HFFc6 (cell line): ENCODE measurements at places on chromosomes 1 and 21. TPM values are rescaled to one million over a fixed set of nuclear protein-coding genes. Genes with fewer than 3 reads are reported as not detected.
A peak's percentile ranks its signal among the peaks of the same experiment; 100 is the strongest.

DNA sequence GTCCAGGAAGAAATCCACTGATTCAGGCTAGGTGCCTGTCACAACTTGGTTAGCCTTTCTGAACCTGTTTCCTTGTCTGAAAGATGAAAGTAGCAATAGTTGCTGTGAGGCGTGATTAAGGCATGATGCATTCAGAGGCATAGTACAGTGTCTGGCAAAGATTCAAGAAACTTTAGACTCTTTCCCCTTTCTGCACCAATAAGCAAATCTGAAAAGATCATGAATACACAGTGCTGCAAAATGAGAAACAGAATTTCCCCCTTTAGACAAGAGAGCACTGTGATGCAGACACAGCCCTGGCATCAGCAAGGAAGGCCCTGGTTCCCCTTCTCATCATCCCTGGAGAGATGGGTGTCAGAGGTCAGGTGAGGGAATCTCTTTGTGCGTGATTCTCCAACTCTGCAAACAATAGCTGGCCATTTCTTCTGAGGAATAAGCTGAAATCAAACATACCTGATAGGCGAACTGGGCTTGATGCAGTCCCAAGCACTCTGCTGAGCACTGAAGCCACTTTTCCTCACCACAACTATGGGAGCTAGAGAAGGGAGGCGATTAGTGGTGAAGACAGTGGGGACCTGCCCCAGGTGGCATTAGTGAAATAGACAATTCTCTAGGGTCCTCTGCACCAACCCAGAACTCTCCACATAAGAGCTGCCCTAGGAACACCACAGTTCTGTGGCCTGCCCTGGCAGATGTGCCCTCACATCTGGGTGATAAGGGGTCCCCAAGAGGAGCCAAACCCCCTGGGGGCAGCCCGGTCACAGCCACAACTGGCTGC, 41.7 kb downstream of the ITPKB start:
- peak; percentile 43 for DNase-seq
- no peak overlapping the region for H3K27ac ChIP-seq
- peaks cover 10% of the 10 kb centered on the region; the same call in 1 of the 2 replicates for H3K27me3 ChIP-seq
- H3K4me3 ChIP-seq: no peak overlapping the region
- peaks cover 14% of the 10 kb centered on the region for H3K4me1 ChIP-seq

CYP4A11 gene
- total RNA-seq: not detected in 2 replicates

RHOU gene
- total RNA-seq: 0.21 to 0.42 TPM (median 0.31 TPM) in 3 replicates

DNA sequence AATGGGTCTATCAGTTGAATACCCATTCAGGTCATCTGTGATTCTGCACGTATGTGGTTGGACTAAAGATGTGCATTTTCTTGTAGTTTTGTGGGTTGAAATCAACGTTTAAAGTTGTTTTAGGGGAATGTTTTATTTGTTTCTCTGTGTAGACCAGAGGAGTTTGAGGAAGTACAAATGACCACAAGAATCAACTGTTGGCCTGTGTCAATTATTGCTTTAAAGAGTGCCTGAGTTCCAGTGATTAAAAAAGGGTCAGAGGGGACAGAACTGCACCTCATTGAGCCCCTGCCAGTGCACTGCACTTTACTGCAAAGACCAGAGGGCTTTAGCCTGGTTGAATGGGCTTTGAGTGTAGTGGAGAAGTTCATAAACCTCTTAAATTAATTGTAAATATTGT, 190.3 kb downstream of the VPS13D start:
- H3K4me3 ChIP-seq: no peak overlapping the region
- DNase-seq: no peak
- H3K4me1 ChIP-seq: peaks cover 34% of the 10 kb centered on the region
- H3K27me3 ChIP-seq: no peaks in the 10 kb centered on the region
- H3K36me3 ChIP-seq: peaks cover 22% of the 10 kb centered on the region
- no peak overlapping the region for H3K27ac ChIP-seq

DNA sequence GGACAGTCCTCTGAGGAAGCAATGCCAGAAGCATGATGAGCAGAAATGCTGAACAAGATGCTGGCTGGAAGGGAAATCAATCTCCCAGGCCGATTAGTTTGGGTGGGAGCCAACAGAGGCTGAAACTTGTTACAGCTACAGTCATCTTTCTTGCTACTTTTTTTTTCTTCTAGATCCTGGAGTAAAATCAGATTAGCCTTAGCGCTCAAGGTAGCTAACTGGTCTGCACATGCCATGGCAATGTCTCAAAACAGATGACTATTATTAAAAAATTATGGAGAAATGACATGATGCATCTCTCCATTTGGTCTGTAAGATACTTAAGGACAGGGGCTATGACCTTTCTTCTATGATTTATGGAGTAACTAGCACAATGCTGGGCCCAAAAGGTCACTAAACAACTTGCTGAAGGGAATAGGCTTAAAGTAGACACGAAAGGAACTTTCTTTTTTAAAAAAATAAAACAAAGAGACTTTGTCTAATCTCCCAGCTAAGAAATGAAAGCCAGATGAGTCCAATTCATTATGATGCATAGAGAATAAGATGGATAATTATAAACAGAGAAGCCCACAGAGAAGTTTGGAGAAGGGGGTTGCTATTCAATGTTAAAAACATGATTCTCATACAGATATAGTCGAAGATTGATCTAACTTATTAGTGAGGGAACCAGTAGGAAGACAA, 42.5 kb downstream of the UTP25 start:
- H3K4me3 ChIP-seq: no peak overlapping the region; the same call in 1 of the 2 replicates
- no peak for DNase-seq
- peaks cover 17% of the 10 kb centered on the region for H3K36me3 ChIP-seq

DNA sequence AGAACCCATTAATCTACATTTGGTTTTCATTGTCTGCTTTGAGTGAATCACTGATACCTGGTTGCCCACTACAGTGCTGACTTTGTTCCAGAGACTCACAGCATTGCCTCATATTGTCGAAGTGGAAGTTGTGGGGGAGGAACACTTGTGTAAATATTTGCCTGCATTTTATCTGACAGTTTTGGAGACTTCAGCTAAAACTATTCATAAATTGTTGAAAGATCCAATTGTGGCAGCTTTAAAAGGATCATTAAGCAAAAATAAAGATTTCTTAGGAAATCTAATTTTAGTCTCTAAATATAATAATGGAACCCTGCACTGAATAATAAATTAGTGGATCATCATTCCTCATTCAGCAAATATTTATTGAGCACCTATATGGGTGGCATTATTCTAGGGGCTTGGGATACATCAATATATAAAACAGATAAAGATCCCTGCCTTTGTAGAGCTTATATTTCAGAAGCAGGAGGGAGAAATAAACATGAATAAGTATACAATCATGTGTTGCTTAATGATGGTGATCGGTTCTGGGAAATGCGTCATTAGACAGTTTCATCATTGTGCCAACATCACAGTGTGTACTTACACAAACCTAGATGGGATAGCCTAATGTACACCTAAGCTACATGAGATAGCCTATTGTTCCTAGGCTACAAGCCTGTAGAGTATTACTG, 73.5 kb downstream of the OSBPL9 start:
- no peak overlapping the region for H3K4me3 ChIP-seq
- peak overlapping the region; percentile 76 for H3K27ac ChIP-seq
- peaks cover 2% of the 10 kb centered on the region; the same call in 1 of the 2 replicates for H3K27me3 ChIP-seq
- peak; percentile 13 for DNase-seq
- peaks cover 56% of the 10 kb centered on the region for H3K4me1 ChIP-seq
- H3K36me3 ChIP-seq: no peaks in the 10 kb centered on the region

DNA sequence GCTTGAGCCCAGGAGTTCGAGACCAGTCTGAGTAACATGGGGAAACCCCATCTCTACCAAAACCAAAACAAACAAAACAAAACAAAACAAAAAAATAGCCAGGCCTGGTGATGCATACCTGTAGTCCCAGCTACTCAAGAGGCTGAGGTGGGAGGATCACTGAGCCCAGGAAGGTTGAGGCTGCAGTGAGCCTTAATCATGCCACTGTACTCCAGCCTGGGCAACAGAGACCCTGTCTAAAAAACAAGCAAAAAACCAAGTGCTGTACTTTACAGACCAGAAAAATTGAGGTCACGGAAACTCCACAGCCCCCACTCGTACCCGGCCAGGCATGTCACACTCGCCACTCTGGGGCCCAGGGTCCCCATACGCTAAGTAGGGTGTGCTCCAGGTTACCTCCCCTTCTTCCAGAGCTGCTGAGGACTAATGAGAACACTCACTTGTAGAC, 22.9 kb downstream of the ATP2B4 start:
- H3K36me3 ChIP-seq: peaks cover 26% of the 10 kb centered on the region; the same call in 1 of the 2 replicates
- peaks cover 74% of the 10 kb centered on the region for H3K4me1 ChIP-seq
- H3K27me3 ChIP-seq: peaks cover 1% of the 10 kb centered on the region
- peak overlapping the region; percentile 71 for H3K27ac ChIP-seq

GRCh38 chr1:119316870-119317416, 51.6 kb upstream of the HAO2 start:
- H3K4me3 ChIP-seq: no peak overlapping the region
- DNase-seq: no peak
- peaks cover 11% of the 10 kb centered on the region for H3K27me3 ChIP-seq
- no peaks in the 10 kb centered on the region for H3K36me3 ChIP-seq
- peaks cover 9% of the 10 kb centered on the region for H3K4me1 ChIP-seq
- no peak overlapping the region for H3K27ac ChIP-seq

DNA sequence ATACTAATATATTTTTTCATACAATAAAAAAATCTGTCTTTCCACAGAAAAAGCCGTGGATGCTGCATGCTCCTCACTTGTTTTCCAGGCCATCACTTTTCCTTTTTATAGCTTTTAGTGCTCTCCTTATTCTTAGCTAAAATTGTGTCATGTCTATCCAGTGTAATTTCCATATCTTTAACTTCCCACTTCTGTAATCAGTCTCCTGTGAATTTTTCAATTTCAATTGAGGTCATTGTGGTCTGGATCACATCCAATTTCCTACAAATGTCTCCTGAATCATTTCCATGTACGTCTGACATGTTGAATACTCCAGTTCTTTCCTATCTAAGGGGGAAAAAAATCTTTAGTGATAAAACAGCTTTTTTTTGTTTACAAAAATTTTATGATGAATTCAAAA, 838.2 kb upstream of the B3GALT2 start:
- H3K27ac ChIP-seq: no peak overlapping the region
- peaks cover 26% of the 10 kb centered on the region for H3K4me1 ChIP-seq
- peaks cover 7% of the 10 kb centered on the region; the same call in 1 of the 2 replicates for H3K36me3 ChIP-seq
- DNase-seq: peak; percentile 40
- no peaks in the 10 kb centered on the region for H3K27me3 ChIP-seq
- H3K4me3 ChIP-seq: no peak overlapping the region

CD247 gene
- not detected in 3 replicates for total RNA-seq

KCNE1 gene
- total RNA-seq: 0.58 to 0.89 TPM (median 0.59 TPM) in 3 replicates

FAM151A gene
- not detected in 3 replicates for total RNA-seq

DNA sequence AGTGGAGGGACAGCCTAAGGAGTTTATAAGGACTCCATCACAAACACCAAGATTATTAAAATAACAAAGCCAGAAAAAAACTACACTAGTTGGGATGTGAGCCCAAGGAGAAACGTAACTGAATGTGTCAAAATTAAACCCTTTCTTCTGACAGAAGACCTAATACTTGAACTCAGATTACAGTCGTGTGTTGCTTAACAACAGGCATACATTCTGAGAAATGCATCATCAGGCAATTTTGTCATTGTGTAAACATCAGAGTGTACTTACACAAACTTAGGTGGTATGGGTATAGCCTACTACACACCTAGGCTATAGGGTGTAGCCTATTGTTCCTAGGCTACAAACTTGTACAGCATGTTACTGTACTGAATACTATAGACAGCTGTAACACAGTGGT, 23.4 kb downstream of the DSTYK start:
- peaks cover 15% of the 10 kb centered on the region for H3K36me3 ChIP-seq
- no peak overlapping the region for H3K27ac ChIP-seq
- peaks cover 56% of the 10 kb centered on the region for H3K4me1 ChIP-seq
- no peak overlapping the region for H3K4me3 ChIP-seq
- DNase-seq: no peak

DNA sequence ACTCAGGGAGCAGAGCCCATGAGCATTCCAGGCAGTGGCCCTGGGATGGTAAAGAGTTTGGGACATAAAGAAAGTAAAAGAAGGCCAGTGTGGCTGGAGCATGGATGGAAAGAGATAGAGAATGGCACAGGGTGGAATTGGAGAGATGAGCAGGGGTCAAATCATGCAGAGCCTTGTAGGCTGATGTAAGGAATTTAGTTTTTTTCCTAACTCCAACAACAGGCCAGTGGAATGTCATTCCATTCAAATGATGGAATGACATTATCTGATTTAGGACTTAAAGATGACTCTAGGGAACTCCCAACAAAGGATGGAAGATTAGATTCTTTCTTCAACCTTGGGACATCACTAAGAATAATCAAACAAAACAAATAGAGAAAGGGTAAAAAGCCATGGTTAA, 12.8 kb upstream of the S100A2 start:
- H3K4me3 ChIP-seq: peak overlapping the region; percentile 31
- no peaks in the 10 kb centered on the region for H3K36me3 ChIP-seq
- no peaks in the 10 kb centered on the region; the same call in 1 of the 2 replicates for H3K27me3 ChIP-seq
- H3K27ac ChIP-seq: peak overlapping the region; percentile 71

GRCh38 chr1:31624309-31624708, 6.8 kb downstream of the HCRTR1 start:
- H3K27ac ChIP-seq: no peak overlapping the region
- no peak overlapping the region for H3K4me3 ChIP-seq
- H3K27me3 ChIP-seq: no peaks in the 10 kb centered on the region
- H3K4me1 ChIP-seq: peaks cover 47% of the 10 kb centered on the region
- peaks cover 16% of the 10 kb centered on the region for H3K36me3 ChIP-seq

- no peak overlapping the region for H3K4me3 ChIP-seq
- no peak overlapping the region for H3K27ac ChIP-seq
- peaks cover 6% of the 10 kb centered on the region; the same call in 1 of the 2 replicates for H3K4me1 ChIP-seq
- H3K36me3 ChIP-seq: no peaks in the 10 kb centered on the region
- no peak for DNase-seq
Observed at GRCh38 chr1:34753163-34753562, 1.7 kb upstream of the GJB5 start.

C4BPA gene
- not detected in 3 replicates for total RNA-seq

KCNK1 gene
- not detected in 3 replicates for total RNA-seq

DNA sequence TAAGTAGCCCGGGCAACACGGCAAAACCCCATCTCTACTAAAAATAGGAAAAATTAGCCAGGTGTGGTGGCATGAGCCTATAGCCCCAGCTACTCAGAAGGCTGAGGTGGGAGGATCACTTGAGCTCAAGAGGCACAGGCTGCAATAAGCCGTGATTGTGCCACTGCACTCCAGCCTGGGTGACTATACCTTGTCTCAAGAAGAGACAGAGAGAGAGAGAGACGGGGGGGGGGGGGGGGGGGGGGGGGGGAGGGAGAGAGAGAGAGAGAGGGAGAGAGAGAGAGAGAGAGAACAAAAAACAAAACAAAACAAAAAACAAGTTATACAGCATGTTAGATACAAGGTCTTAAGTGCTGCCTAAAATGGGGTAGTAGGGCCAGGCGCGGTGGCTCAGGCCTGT, 77.8 kb upstream of the ZNF281 start:
- H3K36me3 ChIP-seq: 0 out of 2 replicates have a peak, but pooled peaks cover 4% of the 10 kb centered on the region
- H3K27me3 ChIP-seq: no peaks in the 10 kb centered on the region; the same call in 1 of the 2 replicates
- DNase-seq: no peak

DNA sequence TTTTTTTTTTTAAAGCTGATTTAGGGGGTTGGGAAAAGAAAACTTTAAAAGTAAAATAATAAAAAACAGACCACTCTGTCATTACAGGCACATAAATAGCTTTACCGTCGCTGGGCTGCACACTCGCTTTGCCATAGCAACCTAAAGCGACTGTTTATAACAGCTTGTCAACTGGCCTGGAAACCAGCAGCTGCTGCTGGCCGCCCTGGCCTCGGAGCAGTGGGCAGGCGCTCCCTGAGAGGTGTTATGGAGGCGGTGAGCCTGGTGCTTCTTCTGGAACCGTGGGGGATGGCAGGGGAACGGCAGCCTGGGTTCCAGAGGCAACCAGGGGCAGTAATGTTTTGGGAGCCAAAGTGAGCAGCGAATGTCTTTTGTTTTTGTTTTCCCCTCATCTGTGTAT, 45.7 kb downstream of the ATP2B4 start:
- peaks cover 42% of the 10 kb centered on the region for H3K36me3 ChIP-seq
- peaks cover 92% of the 10 kb centered on the region for H3K4me1 ChIP-seq
- H3K27me3 ChIP-seq: peaks cover 9% of the 10 kb centered on the region
- H3K4me3 ChIP-seq: peak overlapping the region; percentile 75
- DNase-seq: peak; percentile 74
